Activated T-helper 17 cell treated with anti-CD3 and anti-CD28 coated beads, Interleukin-2, amount 50 U/mL, for 72 hours (primary cell): ENCODE measurements at places on chromosomes 16 and 17.

GRCh38 chr17:46044286-46044928 is 45.4 kb downstream of the STH start:
- ATAC-seq = no peak

DNA sequence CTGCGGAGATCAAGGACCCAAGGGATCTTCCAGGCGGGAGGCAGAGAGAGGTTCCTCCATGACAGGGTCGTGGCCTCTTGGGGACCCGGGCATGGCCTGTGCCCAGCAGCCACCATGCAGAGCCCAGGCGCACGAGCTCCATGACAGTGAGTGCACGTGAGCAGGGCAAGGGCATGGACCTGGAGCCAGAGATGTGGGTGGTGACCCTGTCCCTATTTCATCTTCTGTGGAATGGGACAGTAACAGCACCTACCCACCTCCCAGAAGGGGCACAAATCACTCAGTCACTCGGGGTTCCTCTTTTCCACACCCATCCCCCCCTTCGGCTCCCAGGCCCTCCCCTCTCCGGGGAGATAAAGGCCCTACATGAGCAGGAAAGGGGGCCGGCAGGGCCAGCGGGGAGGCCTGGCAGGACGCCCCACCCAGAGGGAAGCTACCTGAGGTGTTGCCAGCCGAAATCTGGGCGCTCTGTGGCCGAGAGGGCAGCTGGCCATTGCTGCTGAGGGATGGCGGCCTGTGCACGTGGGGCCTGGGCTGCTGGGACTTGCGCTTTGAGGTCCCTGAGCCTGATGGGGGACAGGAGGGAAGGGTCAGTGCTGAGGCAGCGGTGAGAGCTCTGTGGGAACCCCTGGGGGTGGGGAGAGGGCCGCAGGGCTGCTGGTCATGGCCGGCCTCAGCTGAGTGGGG is 10.4 kb downstream of the UBALD2 start:
- ATAC-seq = no peak

DNA sequence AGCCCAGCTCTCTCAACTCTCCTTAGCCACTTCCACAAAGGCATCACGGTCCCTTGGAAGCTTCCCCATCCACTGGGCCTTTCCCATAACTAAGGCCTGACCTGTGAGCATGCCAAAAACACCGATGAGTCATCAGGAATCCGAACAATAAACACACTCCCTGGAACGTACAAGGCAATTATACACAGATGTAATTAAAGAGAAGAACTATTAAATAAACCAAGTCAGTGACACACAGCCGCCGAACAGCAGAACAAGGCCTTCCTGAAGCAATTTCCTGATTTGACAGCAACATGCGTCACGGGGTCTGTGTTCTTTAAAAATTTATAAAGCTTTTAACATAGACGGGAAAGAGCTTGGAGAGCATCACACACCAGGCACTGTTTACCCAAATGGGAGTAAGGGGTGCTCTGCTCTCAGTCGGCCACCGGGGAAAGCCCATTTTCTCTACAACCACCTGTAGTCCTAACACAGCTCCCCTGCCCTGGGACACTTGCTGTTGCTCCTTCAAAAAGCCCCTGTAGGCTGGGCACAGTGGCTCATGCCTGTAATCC is 29.4 kb downstream of the COG7 start:
- ATAC-seq = no peak

- ATAC-seq = peak; percentile 82
These were observed 108.5 kb upstream of the XYLT1 start for GRCh38 chr16:17578981-17579874.

DNA sequence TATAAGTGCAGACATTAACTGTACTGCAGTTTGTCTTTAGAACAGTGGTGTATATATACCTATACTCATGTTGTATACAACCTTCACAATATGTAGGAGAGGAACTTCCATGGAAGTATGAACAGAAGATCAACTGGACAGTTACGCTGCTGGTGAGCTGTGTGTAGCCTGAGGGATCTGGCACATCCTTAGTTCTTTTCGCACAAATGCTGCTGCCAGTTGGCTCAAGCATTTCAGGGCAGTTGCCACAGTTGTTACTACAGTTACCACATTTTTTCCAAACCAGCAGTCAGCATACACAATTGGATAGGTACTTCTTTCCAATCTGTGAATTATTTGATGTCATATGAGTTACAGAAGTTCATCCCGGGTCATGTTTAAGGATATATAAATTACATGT is 539.6 kb upstream of the HSBP1 start:
- no peak for ATAC-seq

- no peak for ATAC-seq
These were observed 13.7 kb downstream of the METTL22 start for GRCh38 chr16:8634991-8635736.

GRCh38 chr16:29743475-29743826 is 2.3 kb downstream of the C16orf54 start:
- ATAC-seq = no peak

GRCh38 chr16:27639561-27640276 is 89.8 kb downstream of the KATNIP start:
- ATAC-seq = peak; percentile 82

DNA sequence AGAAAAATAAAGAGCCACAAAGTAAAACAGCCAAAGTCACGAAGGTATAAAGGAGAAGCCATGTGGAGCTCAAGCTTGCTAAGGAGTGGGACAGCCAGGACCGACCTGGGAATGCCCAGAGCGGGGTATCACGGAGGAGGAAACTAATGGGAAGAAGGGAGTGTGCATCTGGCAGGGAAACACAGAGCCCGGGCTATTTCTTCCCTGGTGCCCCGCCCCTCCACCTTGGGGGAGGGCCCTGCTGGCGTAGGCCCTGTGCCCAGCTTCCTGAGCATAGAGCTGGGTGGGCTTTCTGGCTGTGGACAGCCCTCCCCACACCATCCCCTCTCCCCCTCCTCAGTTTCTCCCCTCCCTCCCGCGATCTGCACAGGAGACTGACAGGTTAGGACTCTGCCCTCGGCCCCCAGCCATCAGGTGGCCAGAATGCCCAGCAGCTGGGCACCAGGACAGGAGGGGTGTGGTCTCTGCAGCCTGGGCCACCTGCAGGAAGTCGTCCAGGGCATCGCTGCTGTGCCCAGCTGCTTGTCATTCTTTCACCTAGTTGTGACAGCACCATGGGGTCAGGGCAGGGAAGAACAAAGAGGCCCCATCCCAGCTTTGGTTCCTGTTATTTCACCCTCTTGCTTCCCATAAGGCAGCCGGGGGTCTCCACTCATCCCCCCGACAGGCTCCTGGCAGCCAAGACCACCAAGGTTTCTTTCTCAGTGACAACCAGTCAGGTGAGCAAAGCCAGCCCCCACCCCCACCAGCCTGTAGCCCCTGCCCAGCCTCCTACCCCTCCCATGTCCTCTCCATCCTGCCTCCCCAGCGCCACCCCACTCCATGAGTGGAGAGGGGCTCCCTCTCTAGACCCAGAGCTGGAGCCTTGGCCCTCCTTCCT is 7.1 kb upstream of the DCAF7 start:
- no peak for ATAC-seq

- ATAC-seq = no peak
These were observed 36.7 kb downstream of the TK2 start for GRCh38 chr16:66513111-66513723.

DNA sequence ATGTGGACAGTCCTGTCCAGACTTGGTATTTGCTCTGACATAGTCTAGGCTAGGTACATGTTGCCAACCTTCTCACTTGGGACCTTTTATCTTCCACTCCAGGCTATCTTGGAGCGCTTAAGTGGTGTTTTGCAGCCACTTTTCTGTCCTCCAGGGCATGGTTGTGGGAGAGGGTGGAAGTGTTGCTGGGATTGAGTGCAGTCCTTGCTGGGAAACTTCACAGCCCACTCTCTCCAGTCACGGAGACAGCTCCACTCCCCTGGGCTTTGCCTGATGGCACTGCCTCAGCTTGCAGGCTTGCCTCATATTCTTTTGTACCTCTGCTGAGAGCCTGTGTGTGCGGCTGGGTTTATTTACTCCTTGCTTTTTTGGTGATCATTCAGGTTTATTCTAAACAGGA is 17.4 kb downstream of the RPA1 start:
- no peak for ATAC-seq

DNA sequence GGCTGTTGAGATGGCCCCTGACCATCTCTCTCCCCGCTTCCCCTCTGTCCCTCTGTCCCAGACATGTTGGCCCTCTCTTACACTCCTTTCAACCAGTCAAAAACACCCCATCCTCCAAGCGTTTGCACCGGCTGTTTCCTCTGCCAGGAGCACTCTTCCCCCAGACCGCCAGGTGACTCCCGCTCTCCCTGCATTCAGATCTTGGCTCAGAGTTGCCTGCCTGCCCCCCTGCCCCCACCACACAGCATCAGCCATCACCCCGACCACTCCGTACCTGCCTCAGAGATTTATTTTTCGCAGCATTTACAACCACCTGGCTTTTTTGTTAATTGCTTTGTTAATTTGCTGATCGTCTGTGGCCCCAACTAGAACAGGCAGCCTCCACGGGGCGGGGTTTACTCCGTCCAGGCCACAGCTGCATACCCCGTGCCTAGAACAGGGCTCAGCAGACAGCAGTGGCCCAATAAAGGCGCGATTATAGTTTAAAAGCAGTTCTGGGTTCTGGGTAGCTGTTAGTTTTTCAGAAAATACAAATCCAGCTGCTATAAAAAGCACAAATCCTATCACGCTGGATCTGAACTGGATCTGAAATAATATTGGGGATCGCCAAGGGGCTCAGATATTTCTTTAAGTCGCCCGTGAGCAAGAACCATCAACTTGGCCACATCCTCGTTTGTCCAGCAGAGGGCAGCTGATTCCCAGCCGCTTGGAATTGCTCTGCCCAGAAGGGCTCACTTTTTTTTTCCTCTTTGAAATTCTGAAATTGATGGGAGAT is 173.6 kb downstream of the IRF8 start:
- no peak for ATAC-seq

GRCh38 chr17:38768417-38768816 is 15.9 kb downstream of the PSMB3 start:
- no peak for ATAC-seq

GRCh38 chr17:39939588-39940419 is 12.3 kb downstream of the LRRC3C start:
- ATAC-seq = peak; percentile 100

- ATAC-seq = no peak
These were observed 227.3 kb downstream of the WWOX start for GRCh38 chr16:78326731-78327130.

GRCh38 chr16:89323120-89323960 is 105.8 kb downstream of the ZNF778 start:
- no peak for ATAC-seq

GRCh38 chr17:57552114-57552624 is 192.9 kb downstream of the CCDC182 start:
- ATAC-seq = no peak

DNA sequence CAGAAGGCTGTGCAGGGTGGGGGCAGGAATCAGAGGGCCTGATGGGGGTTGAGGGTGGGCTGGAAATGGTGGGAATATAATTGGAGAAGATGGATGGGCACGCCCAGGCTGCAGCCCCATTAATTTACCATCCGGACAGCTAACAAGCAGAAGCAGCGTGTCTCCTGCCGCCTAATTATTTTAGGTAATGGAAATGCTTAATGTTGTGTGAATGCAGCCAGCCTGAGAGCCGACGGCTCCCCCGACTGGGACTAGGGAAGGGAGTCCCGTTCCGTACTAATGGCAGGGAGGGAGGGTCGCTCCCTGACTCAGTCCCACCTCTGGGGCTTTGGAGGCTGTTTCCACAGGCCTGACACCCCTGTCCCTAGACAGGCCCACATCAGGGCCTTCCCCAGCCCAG is 4.7 kb upstream of the OVCA2 start:
- no peak for ATAC-seq

GRCh38 chr17:37361543-37361942 is 14.2 kb upstream of the C17orf78 start:
- ATAC-seq = no peak

DNA sequence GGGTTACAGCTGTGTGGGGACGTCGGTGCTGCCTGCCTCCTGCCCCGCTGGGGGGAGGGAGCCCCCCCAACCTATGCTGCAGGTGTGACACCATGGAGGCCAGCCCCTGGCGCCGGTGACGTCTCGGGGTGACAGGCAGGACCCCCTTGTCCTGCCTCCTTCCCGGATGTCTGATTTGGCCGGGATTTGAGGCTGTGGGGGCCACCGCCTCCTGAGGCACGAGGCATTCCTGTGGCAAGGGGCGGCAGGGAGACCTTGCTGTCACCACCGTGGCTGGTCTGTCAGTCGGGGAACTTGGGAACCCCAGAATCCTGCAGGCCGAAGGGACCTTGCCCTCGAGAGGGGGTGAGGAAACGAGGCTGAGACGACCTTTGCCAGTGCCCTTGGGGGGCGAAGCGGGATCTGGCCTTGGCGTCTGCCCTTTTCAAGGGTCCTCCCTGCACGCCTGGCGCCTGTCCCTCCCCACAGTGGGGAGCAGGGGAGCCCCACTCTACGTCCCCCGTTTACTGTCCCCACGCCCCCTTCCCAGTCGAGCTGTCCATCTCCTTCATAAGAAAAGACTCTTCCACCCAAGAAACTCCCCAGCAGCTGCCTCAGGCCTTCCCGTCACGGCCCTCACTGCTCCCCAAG is 74.4 kb downstream of the METRNL start:
- no peak for ATAC-seq

DNA sequence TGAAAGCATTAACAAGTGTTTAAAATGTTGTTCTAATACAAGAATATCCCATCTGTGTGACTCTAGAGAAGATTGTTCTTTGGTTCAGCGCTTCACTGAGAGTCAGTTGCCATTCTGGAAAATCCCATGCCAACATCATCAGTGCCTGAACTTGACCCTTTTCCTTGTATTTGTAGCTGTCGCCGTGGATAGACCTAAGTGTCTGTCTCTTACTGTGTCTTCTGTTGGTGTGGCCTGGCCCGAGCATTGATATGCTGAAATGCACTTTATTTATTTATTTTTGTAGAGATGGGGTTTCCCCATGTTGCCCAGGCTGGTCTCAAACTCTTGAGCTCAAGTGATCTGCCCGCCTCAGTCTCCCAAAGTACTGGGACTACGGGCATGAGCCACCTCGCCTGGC is 76.0 kb downstream of the MYH11 start:
- no peak for ATAC-seq

GRCh38 chr16:88734361-88734728 is 28.0 kb downstream of the CTU2 start:
- ATAC-seq = no peak

GRCh38 chr16:4747906-4748681 is 13.8 kb downstream of the DNAAF8 start:
- ATAC-seq = no peak

- ATAC-seq = no peak
These were observed 1.3 kb downstream of the NETO2 start for GRCh38 chr16:47142486-47142820.

- no peak for ATAC-seq
These were observed 4.1 kb upstream of the LITAFD start for GRCh38 chr16:8877894-8878522.

DNA sequence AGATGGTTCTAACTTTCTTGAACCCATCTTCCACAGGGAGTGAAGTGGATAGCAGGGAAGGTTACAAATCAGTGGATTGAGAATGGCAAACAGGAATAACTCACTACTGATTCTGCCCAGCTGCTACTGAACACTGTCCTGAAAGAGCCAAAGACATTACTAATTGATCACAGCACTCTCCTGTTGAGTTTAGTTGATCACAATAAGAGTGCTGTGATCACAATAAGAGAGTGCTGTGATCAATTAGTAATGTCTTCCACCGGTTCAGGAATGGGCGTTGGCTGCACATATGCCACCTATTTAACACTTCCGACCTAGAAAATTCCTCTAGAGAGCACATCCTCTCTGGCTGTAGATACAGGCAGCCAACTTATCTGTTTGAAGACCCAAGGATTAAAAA is 11.4 kb downstream of the CFAP97D1 start:
- peak; percentile 56 for ATAC-seq
